ENCODE measurements at places on chromosomes 6 and 20.

- no peak for DNase-seq
These were observed 33.1 kb upstream of the TNFRSF21 start for GRCh38 chr6:47342824-47343223.

- no peak for DNase-seq
These were observed 1.6 kb upstream of the HEY2 start for GRCh38 chr6:125747589-125748405.

- DNase-seq: peak; percentile 48
These were observed 11.8 kb upstream of the CAP2 start for GRCh38 chr6:17381424-17382147.

DNA sequence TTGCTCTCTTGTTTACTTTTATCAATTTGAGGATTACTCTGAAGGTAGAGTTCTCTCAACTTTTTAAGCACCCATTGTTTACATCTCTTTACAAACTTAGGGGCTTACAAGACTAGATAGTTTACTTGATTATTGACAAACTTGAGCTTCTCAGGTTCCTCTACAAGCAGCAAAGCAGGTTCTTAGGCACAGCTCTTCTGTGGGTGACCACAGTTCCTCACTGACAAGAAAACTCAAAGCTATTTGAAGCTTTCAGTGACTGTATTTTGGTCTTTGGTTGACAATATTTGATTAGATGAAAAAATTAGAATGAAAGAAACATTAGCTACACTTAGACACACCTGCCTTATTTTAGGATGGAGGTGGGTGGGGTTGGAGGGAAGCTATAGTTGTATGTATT, 327.3 kb upstream of the RUNX2 start:
- no peak for DNase-seq

- no peak for DNase-seq
These were observed 449.6 kb downstream of the KIF16B start for GRCh38 chr20:16123623-16124022.

DNA sequence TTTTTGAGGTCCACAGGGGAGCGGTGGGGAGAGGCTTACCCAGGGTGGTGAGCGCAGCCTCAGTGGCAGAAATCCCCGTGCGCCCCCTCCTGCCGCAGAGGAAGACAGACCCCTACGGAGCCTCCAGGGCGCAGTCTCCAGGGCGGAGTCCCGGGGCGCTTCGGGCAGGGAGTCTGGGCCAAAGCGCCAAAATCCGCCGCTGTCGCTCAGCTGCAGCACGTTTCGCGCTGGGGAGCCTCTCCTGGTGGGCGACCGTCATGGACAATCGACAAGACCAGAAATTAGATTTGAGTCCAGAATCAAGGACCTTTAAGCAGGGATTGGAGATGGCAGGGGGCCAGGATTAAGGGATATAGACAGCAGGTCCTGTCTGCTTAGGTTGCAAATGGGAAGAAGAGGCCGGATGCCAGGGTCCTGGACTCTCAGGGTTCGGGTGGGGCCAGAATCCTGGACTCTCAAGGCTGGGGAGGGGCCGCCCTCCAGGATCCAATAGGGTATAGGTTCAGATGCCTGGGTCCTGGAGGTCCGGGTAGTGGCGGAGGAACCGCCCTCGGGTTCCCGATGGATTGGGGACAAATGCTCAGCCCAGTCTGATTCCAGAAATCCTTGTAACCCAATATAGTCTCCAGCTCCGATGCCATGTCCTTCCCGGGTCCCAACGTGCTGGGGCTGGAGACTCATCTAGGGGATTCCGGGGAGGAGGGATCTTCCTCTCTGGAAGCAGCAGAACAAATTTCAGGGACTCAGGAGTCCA, 7.9 kb upstream of the HLA-E start:
- no peak for DNase-seq

- DNase-seq: no peak
These were observed 5.4 kb upstream of the DOK5 start for GRCh38 chr20:54469952-54470351.

- peak; percentile 88 for DNase-seq
These were observed 1.3 kb downstream of the LTB start for GRCh38 chr6:31580807-31581433.

DNA sequence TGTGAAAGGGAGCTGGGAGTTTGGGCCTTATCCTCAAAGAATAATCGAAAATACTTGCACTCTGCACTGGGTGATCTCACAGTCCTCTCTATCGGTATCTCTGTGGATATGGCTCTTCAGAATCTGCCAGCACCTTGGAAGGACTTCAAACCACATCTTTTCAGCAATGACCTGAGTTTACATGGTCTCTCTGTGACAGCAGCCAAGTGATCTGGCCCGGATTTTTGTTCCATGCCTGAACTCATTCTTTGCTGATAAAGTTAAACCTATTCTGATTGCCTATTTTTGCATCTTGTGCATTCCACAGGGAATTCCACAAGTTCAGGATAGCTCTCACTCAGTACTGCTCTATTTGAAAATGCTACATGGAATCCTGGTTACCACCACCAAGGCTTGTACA, 98.9 kb downstream of the HDGFL1 start:
- DNase-seq: no peak

- no peak for DNase-seq
These were observed 221.9 kb downstream of the TTLL2 start for GRCh38 chr6:167546611-167547327.

DNA sequence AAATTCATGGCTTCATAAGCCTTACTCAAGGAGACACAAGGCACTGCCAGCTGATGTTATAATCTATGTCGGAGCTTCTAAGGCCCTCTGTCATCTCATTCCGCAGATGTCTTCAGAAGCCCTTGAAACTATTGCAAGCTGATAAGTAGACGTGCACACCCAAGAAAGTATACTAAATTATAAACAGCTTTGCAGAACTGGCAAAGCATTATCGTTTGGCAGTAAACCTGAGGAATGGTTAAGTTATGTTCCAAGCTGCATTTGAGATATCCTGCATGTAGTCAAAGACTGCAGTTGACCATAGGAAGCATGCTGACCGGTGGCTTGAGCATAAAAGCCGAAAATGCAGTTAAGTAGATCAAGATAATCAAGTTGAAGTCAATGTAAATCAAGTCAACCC, 425.8 kb upstream of the SOX4 start:
- no peak for DNase-seq

GRCh38 chr20:37202267-37202943, 23.1 kb upstream of the MROH8 start:
- peak; percentile 57 for DNase-seq

DNA sequence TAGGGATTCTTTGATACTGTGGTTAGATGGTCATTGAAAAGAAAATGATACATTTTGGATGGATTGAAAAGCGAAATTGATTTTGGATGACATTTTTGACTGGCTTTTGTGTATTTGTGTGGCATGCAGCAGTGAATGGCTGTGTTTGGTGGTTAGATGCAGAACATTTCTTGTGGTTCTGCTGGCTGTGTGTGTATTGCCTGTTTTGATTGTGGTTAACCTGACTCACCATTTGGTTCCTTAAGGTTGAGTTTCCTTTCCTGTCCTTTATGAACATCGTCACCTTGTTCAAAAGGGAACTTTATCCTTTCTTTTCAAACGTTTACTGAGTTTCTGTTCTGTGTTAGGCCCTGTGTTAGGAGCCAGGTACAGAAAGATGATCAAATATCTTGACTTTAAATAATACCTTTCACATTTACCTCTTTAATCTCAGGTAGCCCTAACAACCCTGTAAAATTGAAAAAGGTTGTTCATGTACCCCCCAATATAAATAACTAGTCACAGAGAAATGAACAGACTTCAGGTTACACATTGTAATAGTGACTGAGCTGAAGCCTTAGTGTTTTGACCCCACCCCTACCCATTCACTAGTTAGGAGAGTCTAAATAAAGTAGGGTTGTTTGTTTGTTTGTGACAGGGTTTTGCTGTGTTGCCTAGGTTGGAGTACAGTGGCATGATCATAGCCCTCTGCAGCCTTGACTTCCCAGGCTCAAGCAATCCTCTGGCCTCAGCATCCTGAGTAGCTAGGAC, 23.8 kb downstream of the ANKS1A start:
- no peak for DNase-seq

DNA sequence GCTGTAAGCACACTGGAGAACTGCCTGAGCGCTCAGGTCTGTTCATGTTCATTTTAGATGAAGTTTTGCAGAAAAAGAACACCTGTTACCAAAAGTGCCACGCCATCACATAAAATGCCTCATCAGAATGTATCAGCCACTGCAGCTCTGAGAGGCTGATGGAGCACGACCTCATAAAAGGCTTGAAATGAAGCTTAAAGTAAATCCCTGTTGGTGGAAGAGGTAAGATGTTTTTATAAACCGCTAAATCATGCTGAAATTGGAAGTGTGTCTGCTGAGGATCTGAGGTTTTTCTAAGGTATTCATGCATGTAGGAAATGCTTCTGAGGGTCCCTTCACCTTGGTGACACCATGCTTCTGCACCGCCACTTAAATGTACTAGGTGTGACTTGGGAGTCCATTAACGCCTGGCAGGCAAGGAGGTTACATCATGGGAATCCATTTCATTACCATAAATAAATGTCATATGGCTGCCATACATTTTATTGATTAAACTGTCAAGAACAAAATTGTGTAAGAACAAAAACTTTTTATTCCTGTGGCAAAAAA, 363.1 kb upstream of the AGPAT4 start:
- DNase-seq: no peak
